ENCODE measurements at places on chromosomes 2 and 18.

DNA sequence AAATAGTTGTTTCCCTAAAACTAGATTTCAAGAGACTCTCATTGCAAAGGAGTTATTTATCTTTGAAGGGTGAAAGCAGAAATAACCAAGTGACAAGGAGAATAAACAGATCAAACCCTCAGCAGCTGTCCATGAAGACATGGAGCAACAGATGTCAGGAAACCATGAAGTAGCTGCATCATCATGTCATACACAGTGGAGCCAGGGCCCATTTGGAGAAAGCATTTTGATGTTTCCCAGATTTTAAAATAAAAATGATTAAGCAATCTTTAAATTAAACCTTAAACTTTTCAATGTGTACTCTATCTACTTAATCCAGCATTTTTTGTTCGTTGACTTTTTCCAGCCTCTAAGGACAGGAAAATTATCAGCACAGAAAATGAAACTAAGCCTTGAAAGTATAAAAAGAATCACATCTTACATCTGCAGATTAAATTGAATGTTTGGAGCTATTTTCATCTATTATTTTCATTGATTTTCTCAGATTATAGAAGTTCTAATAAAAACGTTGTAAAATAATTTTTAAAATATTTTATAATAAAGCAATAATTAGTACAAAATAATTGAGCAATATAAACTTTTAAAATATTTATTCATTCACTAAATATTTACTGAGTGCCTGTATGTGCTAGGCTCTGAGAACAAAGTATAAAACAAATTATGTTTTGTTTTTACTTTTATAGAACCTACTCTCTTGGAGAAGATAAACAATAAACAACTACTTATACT lies 860.1 kb downstream of the BCL11A start:
- no peak for DNase-seq

DNA sequence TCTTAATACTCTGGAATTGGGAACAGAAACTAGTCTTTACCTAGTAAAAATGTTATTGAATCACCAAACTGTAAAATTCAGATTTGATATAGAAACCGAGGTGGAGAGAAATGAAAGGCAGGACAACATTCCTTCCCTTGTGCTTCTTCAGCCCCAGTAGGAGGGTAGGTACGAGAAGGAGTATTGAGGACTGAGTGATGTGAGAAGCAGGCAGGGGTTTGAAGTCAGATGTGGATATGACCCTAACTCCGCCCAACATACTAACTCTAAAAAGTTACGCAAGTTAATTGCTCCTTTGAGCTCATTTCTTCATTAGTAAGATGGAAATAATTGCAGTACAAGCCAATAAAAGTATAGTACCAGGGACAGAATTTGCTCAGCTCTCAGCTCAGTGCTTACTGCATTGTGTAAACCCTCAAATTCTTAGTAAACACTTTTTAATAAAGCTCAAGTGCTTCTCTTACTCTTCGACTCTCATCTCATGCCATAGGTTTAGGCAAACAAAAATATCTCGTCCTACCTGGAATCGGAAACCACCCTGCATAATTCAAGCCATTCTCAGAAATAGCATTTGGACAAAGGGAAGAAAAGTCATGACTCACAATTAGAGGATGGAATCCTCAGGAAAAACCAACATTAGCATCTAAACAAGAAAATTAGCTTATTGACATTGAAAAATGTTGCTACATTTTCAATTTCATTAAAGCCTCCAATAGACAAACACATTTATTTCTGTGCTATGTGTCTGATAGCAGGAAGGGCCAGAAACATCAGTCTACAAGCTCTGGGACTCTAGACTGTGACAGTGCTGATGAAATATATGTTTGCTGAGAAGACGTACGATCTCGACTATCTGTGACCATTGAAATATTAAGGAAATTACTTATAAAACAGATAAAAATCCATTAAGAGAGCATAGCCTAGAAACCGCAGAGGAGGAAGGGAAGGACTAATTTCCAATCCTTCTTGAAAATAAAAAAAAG lies 161.3 kb downstream of the HNMT start:
- no peak for DNase-seq

GRCh38 chr2:143890798-143891197 lies 629.1 kb downstream of the ZEB2 start:
- DNase-seq: no peak

- no peak for DNase-seq
Measured at GRCh38 chr2:201016859-201017258, 53.4 kb upstream of the ORC2 start.

DNA sequence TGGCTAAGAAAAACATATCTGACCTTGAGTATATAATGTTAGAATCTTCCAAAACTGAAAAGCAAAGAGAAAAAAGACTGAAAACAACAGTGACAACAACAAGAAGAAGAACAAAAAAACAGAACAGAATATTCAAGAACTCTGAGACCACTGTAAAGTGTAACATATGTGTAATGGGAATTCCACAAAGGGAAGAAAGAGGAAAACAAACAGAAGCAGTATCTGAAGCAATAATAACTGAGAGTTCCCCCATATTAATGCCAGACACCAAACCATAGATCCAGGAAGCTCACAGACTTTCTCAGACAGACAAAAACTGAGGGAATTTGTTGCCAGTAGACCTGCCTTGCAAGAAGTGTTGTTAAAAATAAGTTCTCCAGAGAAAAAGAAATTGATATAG lies 58.9 kb downstream of the TXNL1 start:
- no peak for DNase-seq

- no peak for DNase-seq
Measured at GRCh38 chr18:75344161-75344560, 83.3 kb downstream of the SMIM21 start.

- no peak for DNase-seq
Measured at GRCh38 chr2:126859631-126860030, 39.1 kb upstream of the TEX51 start.

- no peak for DNase-seq
Measured at GRCh38 chr2:134235510-134236144, 18.2 kb upstream of the MGAT5 start.

DNA sequence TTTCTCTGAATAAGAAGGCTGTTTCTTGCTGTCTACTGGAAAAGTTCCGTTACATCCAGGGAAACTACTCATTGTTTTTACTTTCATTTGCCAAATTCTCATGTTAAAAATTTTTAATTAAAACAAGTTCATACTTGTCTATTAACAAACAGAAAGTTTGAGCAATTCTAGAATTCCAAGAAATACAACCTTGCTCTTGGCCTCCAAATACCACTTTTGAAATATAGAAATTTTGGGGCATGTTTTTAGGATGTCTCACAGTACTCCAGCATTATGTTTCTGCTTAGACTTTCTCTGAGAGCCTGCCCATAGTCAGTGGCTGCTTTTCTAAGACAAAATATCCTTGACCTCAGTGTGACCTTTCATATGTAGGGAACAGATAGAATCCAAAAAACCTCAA lies 228.7 kb upstream of the RND3 start:
- no peak for DNase-seq

DNA sequence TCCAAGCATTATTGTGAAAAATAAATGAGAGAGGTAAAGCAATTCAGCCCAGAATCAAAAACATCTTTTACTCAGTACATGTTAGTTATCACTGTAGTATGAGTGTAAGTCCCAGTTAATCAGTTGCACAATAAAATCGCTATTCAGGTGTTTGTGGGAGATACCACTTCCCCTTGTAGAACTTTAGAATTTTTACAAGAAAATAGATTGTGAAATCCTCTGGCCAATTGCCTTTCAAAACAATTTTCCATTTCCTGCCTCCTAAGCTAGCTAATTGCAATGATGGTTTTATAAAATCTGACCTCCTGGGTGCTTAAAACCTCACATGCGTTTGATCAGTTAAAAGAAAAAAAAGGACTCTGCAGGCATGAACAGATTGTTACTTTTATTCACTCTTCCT lies 332.5 kb downstream of the PID1 start:
- DNase-seq: no peak

GRCh38 chr2:120561379-120562035 lies 174.2 kb upstream of the GLI2 start:
- DNase-seq: no peak

GRCh38 chr2:38581193-38582147 lies 21.3 kb downstream of the HNRNPLL start:
- DNase-seq: no peak

- no peak for DNase-seq
Measured at GRCh38 chr18:35271656-35272055, 18.4 kb downstream of the ZSCAN30 start.

Measured in stimulated activated CD8-positive, alpha-beta memory T cell treated with anti-CD3 and anti-CD28 coated beads, Interleukin-4, amount 100 ng/mL, for 24 hours (primary cell).